ENCODE measurements at places on chromosomes 1 and 21. TPM values are rescaled to one million over a fixed set of nuclear protein-coding genes. Genes with fewer than 3 reads are reported as not detected.

C1QC gene
- total RNA-seq = not detected

STYXL2 gene
- total RNA-seq = 0.72 TPM

AGTRAP gene
- total RNA-seq = 69.1 TPM

IGSF3 gene
- total RNA-seq = 0.32 TPM

TPTE gene
- total RNA-seq = not detected

NKAIN1 gene
- not detected for total RNA-seq

SPRR2F gene
- total RNA-seq = not detected

SPRR2E gene
- not detected for total RNA-seq

EXO1 gene
- 5.6 TPM for total RNA-seq

TDRD10 gene
- total RNA-seq = not detected

GBP4 gene
- total RNA-seq = not detected

LRRIQ3 gene
- 0.91 TPM for total RNA-seq

FAM177B gene
- not detected for total RNA-seq

NUP210L gene
- not detected for total RNA-seq

NAV1 gene
- total RNA-seq = 56.2 TPM

ENAH gene
- 82.1 TPM for total RNA-seq

TAS1R1 gene
- total RNA-seq = not detected

ATAD3C gene
- 0.13 TPM for total RNA-seq

MAP3K21 gene
- 0.78 TPM for total RNA-seq

AIM2 gene
- 0.13 TPM for total RNA-seq

SMIM1 gene
- 0.39 TPM for total RNA-seq

AADACL4 gene
- not detected for total RNA-seq

SNX7 gene
- total RNA-seq = 42.8 TPM

C1orf115 gene
- 5.2 TPM for total RNA-seq

REN gene
- not detected for total RNA-seq

RAB25 gene
- total RNA-seq = 3.4 TPM

CREG1 gene
- 109 TPM for total RNA-seq

TTC39A gene
- 0.26 TPM for total RNA-seq

CNR2 gene
- total RNA-seq = not detected

SOX13 gene
- total RNA-seq = 6.1 TPM

AKR7A3 gene
- total RNA-seq = under 0.01 TPM

ATP1A4 gene
- not detected for total RNA-seq

KCNK2 gene
- 1.7 TPM for total RNA-seq

IKBKE gene
- total RNA-seq = 8.8 TPM

ACOT11 gene
- total RNA-seq = 0.40 TPM

CYP4A11 gene
- not detected for total RNA-seq
